ENCODE measurements at places on chromosomes 6 and 20. TPM values are rescaled to one million over a fixed set of nuclear protein-coding genes. Genes with fewer than 3 reads are reported as not detected.

Gene KCNQ5
- not detected for total RNA-seq

Gene HLA-DQB1
- total RNA-seq = not detected

Gene MUCL3
- total RNA-seq = not detected

Gene SALL4
- total RNA-seq = 0.14 TPM

DNA sequence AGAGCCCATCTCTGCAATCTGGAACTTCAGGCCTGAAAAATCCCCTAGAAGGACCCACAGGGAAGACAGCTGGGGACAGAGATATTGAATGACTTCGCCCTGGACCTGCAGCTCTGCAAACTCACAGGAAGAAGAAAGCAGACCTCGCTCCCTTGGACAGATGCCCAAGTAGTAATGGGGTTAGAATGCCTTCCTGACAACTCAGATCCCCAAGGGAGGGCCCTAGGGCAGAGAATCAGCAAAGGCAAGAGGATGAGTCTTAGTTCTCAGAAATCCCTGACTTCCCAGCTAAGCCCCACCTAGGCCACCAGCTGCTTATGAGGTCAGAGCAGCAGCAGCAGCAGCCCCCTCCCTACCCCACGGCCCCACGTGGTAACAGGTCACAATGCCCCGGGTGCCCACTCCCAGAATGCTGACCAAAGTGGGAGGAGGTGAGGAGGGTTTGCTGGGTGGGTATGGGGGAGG is at the start of gene C20orf141:
TSS of gene C20orf141 (plus strand) at position 401 of the 465 bp plus-strand sequence. CDS start 198 bp downstream, outside the sequence.
- DNase-seq = peak; percentile 79

- DNase-seq = no peak
These were observed 21.6 kb downstream of the TFEB start for GRCh38 chr6:41713650-41714291.

GRCh38 chr6:88519301-88520016 is 353.3 kb upstream of the CNR1 start:
- DNase-seq = no peak

DNA sequence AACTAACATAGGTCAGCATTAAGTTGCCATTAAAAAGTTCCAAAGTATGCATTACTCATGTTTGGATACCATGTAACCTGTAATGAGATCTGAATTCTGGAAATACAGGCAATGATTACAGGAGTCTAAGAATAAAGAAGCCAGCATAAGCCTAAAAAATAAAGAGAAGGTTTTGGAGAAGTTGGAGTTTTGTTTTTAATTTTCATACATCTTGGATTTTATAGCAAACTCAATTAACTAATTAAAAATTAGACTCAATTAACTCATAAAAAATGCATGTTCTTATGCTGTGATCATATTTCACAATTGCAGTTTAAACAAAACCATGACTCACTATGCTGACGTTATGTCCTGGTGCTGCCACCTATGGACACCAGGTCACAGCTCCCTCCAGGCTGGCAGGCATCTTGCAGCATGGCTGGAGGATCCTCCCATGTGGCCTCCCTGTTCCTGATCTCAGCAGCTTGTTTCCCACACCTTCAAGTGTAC is 648.8 kb upstream of the AGPAT4 start:
- DNase-seq = peak; percentile 84

DNA sequence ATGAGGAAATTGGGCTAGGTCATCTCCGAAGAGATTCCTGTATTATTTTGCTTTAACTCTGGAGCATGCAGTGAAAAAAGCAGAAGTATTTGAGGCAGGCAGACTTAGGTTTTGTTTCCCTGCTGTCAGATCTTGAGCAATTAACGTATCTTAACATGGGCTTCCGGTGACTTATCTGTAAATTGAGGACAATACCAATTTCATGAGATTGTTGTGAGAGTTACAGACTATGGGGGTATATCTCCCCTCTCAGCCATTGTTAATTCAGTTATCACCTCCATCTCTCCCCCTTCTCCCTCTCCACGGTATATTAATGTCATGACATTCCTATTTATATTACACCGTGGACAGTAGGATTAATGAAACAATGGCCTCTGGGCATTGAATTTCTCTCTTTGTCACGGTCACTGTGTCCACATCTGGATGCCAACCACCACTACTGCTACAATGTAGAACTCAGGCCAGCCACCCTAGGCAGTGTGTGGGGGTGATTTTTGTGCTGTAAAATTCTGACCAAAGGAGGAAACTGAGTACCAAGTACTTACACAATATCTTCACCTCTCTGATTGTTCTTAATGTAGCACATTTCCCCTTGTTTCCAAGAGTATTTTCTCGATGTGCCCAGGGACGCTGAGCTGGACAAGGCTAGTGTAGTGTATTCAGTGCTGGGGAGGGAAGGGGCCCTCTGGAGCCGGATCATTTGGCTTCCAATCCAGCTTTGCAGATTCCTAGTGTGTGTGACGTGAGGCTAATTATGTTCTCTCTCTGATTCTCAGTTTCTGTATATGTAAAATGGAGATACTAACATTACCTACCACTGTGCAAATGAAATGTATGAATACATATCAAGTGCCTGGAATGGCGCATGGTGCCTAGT is 77.2 kb downstream of the GCNT2 start:
- no peak for DNase-seq

DNA sequence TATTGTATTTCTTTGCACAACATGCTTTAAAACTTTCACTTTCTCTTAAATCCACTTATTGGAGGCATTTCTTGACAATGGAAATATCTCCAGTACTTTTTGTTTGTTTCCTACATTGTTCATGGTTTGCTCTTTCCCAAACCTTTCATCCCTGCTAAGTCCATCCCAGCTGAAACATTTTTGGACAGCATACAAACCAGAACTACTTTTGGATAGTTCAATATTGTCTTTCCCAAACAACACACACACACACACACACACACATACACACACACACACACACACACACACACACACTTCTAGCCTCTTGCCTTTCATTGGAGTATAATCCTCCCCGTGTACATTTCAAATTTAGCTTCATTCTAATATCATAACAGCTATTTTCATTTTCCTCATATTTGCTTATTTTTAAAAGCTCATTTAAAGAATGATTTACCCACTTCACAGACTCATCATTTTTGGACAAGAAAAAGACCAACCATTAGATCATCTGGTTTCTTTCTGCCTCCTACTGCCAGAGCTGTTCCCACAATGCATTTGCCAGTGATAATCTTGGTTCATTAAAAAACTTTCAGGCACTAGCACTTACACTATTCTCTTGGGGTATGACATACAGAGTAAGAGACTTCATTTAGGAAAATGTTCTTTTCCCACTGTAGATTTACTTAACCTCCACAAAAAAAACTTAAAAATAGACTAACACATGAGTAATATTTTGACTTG is 248.1 kb downstream of the CD109 start:
- DNase-seq = no peak

DNA sequence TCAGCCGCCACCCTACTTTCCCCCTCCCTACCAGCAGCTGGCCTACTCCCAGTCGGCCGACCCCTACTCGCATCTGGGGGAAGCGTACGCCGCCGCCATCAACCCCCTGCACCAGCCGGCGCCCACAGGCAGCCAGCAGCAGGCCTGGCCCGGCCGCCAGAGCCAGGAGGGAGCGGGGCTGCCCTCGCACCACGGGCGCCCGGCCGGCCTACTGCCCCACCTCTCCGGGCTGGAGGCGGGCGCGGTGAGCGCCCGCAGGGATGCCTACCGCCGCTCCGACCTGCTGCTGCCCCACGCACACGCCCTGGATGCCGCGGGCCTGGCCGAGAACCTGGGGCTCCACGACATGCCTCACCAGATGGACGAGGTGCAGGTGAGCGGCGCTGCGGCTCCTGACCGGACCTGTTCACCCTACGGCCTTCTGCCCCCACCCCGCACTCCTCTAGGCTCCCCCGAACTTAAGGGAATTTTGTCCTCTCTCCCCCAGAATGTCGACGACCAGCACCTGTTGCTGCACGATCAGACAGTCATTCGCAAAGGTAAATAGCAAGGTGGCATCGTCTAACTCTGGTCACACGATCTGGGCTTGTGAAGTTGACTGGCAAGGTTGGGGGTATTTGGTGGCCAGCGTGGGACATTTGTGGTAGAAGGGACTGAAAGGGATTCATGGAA is 2.3 kb downstream of the TFAP2C start:
- no peak for DNase-seq

GRCh38 chr6:107272246-107272645 is 156.9 kb upstream of the BEND3 start:
- no peak for DNase-seq

DNA sequence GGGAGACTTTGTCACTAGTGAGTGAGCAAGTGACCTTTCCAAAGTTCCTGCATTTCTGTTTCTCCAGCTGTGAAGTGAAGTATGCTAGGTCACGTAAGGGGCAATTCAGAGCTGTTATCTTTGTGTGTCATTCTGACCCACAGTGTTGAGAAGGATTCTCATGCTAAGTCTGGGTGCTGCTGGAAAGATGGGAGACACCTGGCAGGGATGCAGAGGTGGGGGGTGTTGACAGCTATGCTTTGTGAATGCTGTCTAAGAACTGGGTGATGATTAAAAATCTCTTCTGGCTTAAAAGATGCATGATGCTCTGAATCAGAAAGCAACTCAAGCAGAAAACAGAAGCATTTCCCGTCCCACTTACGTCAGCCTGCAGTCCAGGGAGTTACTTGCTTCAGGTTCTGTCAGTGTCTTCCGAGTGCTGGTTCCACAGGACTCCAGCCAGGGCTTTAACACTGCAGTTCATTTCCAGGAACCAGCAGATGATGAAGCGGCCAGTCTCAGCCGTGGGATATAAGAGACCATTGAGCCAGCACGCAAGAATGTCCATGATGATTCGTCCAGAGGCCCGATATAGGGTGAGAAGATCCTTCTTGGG is 30.9 kb upstream of the ASXL1 start:
- peak; percentile 50 for DNase-seq

GRCh38 chr6:167664678-167665660 is 161.7 kb upstream of the AFDN start:
- no peak for DNase-seq

- no peak for DNase-seq
These were observed 747.8 kb downstream of the MAFB start for GRCh38 chr20:39941245-39941644.

- DNase-seq = no peak
These were observed 24.7 kb upstream of the MICB start for GRCh38 chr6:31473244-31473643.

DNA sequence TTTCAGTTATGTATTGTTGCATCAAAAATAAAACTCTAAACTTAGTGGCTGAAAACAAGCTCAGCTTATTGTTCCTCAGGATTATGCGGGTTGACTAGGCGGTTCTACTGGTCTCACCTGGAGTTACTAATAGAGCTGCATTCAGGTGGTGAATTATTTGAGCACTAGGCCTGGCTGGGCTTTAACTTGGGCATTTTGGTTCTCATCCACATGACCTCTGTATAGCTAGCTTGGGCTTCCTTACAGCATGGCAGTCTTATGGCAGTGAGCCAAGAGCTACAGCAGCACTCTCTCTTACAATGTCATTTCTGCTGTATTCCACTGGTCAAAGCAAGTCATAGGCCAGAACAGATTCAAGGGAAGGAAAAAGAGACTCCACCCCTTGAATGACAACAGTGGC is 1.6 kb downstream of the PGBD1 start:
- peak; percentile 11 for DNase-seq

- no peak for DNase-seq
These were observed 832.6 kb downstream of the QKI start for GRCh38 chr6:164247106-164247505.

DNA sequence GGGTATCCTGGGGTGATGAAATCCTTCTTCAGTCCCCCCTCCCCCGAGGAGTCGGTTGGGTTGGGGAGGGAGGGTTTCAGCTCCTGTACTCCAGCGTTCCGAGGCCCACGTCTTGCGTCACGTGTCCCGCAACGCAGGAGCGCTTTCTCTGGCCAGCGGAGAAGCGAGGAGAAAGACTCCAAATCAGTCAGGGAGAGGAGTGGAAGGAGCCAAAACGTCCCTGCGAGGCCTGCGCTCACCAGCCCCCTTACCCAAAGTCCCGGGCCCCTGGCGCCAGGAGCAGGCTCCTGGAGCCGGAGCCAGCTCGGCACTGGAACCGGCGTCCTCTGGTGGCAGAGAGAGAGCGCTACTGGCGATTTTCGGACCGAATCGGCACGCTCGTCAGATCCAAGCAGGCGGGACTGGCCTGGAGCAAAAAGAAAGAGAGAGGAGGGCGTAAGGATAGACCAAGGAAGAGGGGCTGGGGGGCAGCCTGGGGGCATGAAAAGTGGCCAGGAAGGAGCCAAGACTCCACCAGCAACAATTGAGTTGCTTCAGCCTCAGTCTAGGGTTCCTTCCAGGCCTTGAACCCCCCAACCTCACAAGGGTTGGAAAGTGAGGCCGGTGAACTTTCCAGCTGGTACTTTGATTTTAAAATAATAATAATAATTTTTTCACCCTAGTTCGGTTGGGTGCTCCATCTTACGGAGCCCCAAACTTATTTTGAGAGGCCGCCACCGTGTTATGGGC is at the start of gene GNAS:
TSS of gene GNAS (plus strand) at position 174 of the 729 bp plus-strand sequence.
- peak; percentile 70 for DNase-seq

DNA sequence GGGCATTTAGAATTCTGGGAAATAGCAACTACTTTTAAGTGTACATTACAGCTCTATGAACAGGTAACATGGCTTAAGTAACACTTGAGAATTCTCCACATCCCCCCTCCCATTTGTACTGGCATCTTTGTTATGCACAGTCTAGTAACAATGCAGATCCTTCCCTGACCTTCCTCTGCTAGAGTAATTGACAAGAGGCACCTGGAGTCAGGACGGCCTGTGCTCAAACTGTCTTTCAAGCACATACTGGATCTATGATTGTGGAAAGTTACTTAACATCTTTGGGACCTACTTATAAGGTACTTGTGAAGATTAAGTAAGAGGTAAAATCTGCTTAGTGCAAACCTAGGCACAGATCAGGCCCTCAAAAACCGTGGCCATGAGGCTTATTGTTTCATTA is 21.9 kb upstream of the GSTA3 start:
- no peak for DNase-seq

- no peak for DNase-seq
These were observed 13.0 kb downstream of the SLC35F1 start for GRCh38 chr6:117919775-117920729.

GRCh38 chr6:48078120-48078519 is 32.9 kb downstream of the PTCHD4 start:
- DNase-seq = no peak

DNA sequence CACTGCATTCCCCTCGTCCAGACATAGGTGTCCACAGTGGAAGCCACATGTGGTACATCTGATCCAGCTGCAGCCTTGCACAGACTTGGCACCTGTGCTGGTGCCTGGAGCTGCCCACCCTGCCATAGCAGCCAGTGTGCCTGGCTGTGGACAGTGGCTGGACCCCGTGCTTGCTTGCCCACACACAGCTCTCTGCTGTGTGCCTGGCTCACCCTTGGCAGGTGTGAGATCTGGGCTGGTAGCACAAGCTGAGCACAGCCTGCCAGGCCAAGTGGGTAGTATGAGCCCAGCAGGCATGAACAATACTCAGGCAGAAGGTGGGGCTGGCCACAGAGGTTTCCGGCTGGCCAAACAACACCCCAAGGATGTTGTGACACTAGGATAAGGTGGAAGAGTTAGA is 614.4 kb downstream of the BCKDHB start:
- DNase-seq = no peak

- DNase-seq = peak; percentile 69
These were observed 94.3 kb downstream of the JPH2 start for GRCh38 chr20:44092551-44093248.

GRCh38 chr6:121810158-121811032 is 374.9 kb downstream of the GJA1 start:
- no peak for DNase-seq
